GM12891 (cell line): ENCODE measurements at places on chromosomes 12 and 14.
A peak's percentile ranks its signal among the peaks of the same experiment; 100 is the strongest.

DNA sequence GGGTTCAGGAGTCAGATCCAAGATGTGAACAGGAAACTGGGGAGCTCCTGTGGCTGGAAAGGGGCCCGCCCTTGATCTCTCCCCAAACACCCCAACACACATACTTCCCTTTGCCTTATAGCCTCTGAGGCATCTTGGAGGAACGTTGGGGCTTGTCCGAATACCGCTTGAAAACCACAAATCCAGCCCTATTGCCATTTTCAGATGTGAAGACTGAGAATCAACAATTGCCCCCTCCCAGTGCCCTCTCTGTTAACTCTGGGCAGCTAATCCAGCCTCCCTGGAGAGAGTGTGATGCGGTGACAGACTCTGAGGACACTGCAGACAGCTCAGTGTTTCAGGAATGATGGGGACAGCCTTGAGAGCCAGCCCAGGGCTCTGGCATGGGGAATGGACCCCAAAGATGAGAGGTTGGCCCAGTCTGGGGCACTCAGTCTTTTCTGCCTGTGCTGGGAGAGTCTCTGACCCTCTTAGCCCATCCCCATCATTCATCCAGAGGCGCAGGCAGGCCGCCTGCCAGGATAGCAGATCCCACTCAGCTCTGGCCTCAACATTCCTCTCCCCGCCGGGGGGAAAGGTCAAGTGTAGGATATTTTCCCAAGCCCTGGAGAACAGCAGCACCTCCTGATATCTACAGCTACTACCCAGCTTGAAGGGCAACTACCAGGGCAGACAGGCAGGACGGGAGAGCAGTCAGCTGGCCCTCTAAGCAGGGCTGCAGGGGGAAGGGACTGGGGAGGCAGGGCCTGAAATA lies 24.6 kb upstream of the LTBP2 start:
- DNase-seq = no peak

GRCh38 chr14:85533861-85534291 lies 3.9 kb downstream of the FLRT2 start:
- no peak for DNase-seq

DNA sequence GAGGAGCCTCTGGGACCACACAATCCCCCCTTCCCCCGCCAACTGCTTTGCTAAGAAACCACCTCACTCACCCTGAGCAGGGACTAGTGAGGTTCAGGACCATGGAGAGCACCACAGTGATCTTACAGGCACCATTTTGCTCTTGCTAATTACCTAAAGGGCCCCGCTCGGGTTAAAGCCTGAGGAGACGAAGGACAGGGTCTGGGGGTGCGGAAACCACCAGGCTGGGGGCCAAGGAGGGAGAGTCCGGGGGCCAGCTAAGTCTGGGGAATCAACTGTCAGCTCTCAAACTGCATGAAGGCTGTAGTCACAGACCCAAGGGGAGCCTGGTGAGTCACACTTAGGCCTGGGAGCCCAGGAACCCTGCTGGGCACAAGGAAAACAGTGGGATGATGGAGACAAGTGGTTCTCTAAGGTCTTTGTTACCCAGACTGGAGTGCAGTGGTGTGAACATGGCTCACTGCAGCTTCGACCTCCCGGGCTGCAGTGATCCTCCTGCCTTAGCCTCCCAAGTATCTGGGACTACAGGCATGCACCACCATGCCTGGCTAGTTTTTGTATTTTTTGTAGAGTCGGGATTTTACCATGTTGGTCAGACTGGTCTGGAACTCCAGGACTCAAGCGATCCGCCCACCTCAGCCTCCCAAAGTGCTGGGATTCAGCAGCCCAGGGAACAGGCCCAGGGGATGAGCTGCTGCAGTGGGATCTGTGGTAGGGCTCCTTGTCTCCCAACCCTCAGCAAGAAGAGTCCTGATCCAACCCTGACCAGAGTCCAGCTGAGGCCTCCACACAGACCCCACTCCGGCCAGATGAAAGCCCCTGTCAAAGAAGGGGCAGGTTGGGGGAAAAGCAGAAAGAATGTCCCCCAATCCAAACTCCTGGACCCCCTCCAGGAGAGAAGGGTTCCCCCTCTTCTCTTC lies 98.8 kb downstream of the CALM1 start:
- DNase-seq = peak; percentile 64

DNA sequence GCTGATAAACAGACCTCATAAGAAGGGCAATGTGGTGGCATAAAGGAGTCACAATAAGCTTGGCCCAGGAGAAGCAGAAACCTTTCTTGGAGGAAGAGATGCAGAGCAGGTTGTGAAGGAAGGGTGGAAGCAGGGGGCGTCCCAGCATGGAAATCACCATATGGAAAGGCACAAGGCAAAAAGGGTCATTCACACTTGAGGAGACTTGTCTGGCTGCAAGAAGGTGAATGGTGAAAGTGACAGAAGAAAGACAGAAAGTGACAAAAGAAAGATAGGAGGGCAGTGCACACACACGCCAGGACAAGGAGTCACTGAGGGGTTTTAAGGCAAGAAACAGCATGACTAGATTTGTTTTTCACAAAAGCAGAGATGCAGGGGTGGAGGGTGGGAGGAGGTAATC lies 38.3 kb downstream of the GALNT4 start:
- no peak for DNase-seq

DNA sequence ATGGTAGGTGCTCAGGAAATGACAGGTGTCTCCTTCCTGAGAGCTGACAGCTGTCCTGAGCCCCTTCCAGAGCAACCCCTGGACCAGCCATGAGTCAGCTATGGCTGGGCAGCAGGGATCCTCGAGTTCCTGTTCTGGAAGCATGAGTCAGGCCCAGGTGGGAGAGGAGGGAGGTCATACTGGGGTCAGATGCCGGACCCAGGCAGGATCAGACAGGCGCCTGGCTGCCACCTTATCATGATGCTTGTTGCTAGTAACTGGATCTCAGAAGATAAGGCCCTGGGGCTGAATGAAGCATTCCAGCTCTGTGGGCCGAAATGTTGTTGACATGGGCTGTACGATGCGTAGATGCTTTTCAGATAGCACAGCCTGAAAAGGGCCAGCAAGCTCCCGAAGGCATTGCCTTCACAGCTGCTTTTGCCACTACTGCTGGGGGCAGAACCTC lies 17.4 kb upstream of the KRT7 start:
- no peak for DNase-seq

DNA sequence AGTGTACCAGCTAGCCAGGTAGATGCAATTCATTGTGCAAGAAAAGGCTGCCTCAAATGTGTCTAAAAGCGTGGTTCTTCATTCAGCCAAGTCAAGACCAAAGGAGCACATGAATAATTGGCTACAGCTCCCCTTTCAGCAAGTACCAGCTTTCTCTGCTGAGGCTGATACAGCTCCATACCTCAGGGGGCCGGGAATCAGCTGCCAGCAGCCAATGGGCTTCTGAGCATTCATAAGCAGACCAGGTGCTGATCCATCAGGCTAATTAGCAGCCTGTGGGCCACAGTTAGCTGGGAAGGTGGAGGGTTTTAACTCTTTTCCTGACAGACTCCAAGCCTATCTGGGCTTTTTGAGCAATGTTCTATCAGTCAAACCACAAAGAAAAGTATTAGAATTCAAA lies 264.7 kb downstream of the APAF1 start:
- DNase-seq = no peak

- DNase-seq = no peak
These were observed 14.4 kb downstream of the ADCY6 start for GRCh38 chr12:48774516-48774915.

- no peak for DNase-seq
These were observed 21.1 kb upstream of the CERS5 start for GRCh38 chr12:50188241-50188781.

GRCh38 chr14:72451054-72451972 lies 442.6 kb downstream of the DPF3 start:
- DNase-seq = no peak

DNA sequence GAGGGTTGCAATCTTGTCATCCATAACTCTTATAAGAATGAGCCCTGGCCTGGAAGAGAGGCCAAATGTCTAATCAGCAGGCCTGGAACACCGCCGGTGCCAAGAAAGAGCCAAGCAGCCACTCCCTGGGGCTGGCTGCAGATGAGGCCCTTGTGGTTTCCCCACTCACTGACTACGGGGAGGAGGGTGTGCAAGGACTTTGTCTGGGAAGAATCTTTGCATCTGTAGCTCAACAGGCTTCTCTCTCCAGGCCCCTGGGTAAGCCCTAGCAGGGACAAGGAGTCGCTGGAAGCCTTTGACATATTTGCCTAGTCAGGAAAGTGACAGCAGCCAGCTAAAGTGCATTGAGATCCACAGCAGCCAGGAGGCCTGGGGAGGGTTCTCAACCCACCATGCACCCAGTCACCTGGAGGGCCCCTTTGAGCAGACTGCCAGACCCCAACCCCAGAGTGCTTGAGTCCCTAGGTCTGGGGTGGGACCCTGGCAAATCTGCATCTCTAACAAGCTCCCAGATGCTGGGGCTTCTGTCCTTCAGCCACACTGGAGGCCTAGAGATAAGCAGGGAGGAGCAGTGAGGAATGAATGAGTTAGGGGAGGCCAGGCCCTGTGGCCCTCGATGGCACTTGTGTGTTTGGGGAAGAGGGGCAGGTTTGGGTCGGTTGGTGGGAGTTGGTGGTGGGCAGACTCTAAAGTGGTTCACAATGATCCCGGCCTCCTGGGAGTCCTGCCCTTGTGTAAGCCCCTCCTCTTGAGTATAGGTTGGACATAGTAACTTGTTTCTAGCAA lies 13.9 kb upstream of the LRTM2 start:
- DNase-seq = no peak

DNA sequence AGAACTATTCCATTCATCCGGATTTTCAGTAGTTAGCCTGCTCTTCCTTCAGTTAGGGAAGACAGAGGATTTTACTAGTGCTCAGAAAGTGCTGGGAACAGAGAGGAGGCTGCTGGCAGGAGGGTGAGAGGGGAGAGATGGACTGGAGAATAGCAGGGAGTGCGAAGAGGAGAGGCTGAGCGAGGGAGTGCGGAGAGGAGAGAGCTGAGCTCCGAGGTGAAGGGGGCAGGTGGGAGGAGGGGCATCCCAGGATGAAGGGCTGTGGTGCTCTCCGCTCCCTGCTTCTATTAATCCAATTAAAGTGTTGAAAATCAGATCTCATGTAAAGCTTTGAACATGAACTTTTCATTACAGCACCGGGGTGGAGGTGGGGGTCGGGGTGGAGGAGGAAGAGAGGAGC lies 20.4 kb upstream of the SMOC1 start:
- no peak for DNase-seq

DNA sequence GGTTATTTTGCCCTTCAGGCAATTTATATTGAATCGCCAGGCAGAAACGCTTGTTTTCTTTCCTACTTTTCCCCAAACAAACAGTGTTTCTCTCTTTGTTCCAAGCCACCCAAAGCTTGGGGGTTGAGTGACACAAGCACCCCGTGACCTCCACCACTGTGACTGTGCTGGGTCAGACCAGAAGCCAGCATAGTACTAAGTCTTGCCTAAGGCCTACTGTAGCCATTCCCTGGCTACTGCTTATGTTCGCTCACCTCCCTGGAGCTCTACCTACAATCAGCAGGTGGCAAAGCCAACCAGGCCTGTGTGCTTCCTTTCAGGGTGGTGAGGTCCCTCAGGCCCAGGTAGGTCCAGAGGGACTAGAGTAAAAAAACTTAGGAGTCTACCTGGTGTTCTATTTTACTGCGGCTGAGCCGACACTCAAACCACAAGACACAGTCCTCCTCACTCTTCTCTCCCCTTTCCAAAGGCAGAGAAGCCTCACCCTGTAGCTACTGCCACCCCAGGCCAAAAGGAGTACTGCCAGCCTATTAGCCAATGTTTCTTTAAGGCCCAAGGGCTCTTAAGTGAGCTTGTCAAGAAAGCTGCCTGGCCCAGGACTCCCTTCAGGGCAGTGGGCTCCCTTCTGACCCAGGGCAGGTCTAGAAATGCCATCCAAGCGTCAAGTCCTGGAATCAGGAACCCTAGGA lies 411.8 kb upstream of the MIS18BP1 start:
- no peak for DNase-seq

- DNase-seq = no peak
These were observed 52.3 kb downstream of the SOCS2 start for GRCh38 chr12:93624595-93625294.

DNA sequence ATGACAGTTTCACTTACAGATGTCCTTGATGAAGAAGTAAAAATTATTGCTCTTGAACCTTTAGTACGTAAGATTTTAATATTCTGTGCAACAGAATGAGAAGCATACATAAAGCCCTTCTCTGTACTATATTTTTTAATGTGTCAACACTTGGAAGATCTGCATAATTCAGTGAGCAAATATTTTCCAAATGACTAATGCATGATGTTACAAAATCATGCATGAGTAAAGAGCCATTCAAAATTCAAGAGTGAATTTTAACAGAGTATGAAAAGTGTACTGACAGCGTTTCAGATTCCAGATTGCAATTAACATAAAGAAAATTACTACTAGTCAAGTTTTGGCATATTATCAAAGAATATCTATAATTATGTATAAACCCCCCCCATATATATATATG lies 101.4 kb upstream of the BBS10 start:
- no peak for DNase-seq

DNA sequence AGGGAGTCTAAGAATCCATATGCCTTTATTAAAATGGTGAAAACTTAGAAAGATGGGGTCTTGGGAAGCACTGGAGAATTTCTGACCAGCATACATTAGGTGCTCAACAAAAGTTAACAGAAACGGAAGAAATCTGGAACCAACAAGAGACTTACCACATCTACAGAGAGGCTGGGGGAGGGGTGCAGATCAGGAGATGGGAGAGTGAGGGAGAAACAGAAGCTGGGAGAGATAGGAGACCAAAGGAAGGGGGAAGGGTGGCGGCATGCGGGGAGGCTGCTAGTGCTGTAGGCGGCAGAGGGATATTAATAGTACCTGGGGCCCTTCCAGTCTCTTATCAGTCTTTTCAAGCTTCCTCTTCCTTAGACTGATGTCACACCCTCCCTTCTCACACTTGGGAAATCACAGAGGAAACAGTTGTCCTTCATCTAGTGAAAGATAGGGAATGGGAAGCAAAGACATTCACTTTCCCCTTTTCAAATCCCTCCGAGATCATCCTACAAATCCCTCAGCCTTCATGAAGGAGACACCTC lies 18.1 kb downstream of the ZBTB39 start:
- DNase-seq = no peak

DNA sequence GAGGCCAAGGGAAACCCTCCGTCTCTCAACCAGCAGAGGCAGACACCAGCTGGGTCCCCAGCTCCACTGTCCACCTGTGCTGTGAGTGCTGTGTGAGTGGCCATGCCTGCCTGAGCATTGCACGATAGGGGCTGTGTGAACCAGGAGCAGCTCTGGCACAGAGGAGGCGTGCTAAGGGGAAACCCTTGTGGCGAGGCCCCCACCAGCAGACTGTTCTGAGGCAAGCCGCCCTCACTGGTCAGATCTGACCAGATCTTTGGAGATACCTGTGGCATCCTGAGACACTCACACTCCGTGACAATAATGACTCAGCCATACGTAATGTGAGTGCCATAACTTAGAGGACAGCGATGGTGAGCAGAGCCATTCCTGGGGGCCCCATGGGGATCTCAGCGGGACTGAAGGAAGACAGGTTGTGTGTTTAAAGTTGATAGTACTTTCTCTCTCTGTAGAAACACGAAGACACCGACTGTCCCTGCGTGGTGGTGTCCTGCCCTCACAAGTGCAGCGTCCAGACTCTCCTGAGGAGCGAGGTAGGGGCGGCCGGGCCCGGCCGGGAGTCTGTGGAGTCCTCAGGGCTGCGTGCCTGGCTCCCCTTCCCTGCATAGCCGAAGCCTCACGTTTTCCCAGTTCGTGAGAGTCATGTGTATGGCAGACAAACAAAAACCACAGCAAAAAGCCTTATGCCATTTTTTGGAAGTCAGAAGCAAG lies 36.6 kb upstream of the AMN start:
- no peak for DNase-seq

- no peak for DNase-seq
These were observed 32.4 kb downstream of the STXBP6 start for GRCh38 chr14:25017562-25017961.
